ENCODE measurements at places on chromosomes 3 and 15.

GRCh38 chr3:149796026-149796425 lies 3.7 kb upstream of the ANKUB1 start:
- peak; percentile 53 for DNase-seq

DNA sequence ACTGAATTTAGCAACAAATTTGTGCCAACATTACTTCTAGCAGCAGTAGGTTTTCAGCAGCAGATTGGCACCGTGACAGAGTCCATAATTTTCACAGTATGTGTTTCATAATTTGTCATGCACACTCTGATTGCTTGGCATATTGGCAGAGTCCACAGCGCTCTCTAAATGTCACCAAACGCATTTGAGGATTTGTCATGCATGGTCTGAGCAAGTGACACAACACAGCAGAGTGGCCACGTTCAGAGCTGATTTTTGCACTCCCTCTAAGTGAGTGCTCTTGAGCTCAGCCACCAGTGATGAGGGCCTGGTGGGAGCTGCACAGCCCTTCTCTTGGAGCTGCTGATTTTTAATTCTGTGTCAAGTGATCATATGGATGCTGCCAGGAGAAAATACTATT lies 1270.8 kb downstream of the ROBO1 start:
- no peak for DNase-seq

DNA sequence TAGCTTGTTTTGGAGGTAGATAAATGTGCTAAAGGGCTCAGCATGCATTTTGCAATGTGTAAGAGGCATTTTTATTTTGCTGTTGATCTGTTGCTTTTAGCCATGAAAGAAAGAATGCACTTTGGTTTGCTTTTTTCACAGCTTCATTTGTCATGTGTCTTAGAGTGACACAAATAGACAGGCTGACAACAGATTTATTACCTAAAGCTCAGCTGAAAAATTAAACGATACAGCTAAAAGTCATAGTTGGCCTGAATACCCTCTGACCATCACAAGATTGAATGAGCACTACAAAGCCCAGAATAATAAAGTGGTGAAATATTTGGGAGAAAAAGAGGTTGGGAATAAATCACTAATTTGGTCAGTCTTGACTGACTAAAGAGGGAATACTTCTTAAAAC lies 723.1 kb downstream of the CADM2 start:
- no peak for DNase-seq

GRCh38 chr3:52057812-52058495 lies 1.6 kb upstream of the DUSP7 start:
- DNase-seq, result no peak

GRCh38 chr3:128681369-128681829 lies 30.8 kb upstream of the RPN1 start:
- no peak for DNase-seq

- DNase-seq, result no peak
Observed at GRCh38 chr15:90248789-90249202, 560 bp upstream of the TTLL13 start.
